ENCODE measurements at places on chromosomes 11 and 22. TPM values are rescaled to one million over a fixed set of nuclear protein-coding genes. Genes with fewer than 3 reads are reported as not detected.

GRCh38 chr22:19440411-19441195 is 6.9 kb downstream of the C22orf39 start:
- no peak for ATAC-seq

DNA sequence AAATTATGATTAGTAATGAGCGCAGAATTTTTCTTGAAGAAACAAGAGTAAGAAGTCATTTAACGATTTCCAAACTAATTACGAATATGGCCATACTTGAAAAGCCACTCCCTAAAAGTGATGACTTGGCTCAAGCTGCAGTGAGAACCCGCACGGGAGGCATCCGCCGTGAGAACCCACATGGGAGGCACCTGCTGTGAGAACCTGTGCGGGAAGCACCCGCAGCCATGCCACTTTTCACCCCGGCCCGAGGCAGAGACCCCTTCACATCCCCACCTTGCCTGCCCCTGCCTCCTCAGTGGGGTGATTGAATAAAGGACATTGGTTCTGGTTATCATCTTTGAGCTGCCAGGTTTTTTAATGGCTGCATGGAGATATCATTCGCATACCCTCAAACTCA is 89.7 kb downstream of the BRD1 start:
- no peak for ATAC-seq

KRTAP5-9 gene
- 0.36 TPM for total RNA-seq

GAL gene
- total RNA-seq, result 0.36 TPM

TIMP3 gene
- 20.1 TPM for total RNA-seq

F2 gene
- total RNA-seq, result not detected

BTG4 gene
- not detected for total RNA-seq

Data from esophagus mucosa (tissue), 1 donor.